ENCODE measurements at places on chromosomes 3 and 15. TPM values are rescaled to one million over a fixed set of nuclear protein-coding genes. Genes with fewer than 3 reads are reported as not detected.

The PGBD4 gene
- 1.4 TPM for total RNA-seq

The OSTN gene
- not detected for total RNA-seq

The CALML4 gene
- 1.4 TPM for total RNA-seq

The FANCI gene
- 9.7 TPM for total RNA-seq
